Right renal pelvis (tissue), 4 donors: ENCODE measurements at places on chromosomes 6 and 20.

DNA sequence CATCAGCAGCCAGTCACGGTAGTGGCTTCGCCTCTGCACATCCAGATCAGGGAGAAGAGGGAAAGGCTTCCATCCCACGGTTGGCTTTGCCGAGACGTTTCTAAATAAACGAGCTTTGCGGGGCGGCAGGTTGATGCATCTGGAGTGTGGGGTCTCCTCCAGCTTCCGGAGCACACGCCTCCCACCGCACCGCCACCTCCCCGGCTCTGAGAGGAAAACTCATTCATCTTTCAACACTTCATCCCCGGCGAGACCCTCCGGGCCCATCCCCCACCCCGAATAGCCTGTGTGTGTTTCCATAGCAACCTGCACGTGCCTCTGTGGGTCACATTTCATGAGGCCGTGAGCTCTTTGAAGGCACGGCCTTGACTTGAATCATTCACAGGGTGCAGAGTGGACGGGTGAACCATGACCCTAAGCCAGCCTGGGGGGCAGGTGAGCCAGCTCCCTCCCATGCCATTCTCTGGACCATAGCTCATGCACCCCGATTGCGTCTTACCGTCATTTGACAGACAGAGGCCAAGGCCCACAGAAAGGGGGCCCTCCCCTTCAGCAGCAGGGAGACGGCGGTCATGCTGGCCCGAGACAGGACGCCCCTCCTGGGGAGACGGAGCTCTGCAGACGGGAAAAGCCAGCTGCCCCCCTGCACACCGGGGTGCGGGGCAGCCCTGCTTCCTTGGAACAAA lies 16.2 kb upstream of the CHRNA4 start:
- no peak for DNase-seq

DNA sequence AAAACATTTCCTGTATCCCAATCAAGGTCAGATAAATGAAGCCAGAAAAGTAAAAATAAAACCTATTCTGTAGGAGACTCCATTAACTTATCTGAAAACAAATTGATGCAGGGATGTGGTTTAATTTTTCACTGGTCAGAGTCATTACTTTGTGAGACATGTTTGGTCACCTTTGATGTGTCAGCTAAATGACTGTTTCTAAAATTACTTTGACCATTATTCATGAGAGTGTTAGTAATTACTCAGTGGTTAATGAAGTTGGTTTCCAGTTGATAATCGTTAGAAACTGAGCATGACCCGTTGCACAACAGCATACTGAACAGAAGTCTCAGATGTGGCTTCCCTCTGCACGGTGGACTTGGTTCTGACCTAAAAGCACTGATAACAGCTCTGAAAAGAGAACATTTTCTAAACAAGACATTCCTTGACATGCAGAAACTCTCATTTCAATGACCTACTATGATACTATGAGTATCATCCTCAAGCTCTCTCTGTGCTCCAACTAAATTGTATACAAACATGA lies 410.5 kb upstream of the RNF217 start:
- no peak for DNase-seq

DNA sequence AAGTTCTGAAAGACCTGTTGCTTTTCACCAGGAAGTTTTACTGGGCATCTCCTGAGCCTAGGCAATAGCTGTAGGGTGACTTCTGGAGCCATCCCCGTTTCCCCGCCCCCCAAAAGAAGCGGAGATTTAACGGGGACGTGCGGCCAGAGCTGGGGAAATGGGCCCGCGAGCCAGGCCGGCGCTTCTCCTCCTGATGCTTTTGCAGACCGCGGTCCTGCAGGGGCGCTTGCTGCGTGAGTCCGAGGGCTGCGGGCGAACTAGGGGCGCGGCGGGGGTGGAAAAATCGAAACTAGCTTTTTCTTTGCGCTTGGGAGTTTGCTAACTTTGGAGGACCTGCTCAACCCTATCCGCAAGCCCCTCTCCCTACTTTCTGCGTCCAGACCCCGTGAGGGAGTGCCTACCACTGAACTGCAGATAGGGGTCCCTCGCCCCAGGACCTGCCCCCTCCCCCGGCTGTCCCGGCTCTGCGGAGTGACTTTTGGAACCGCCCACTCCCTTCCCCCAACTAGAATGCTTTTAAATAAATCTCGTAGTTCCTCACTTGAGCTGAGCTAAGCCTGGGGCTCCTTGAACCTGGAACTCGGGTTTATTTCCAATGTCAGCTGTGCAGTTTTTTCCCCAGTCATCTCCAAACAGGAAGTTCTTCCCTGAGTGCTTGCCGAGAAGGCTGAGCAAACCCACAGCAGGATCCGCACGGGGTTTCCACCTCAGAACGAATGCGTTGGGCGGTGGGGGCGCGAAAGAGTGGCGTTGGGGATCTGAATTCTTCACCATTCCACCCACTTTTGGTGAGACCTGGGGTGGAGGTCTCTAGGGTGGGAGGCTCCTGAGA lies at the start of gene HFE:
HFE (plus strand) TSS at position 146 of the 832 bp plus-strand sequence; CDS start at position 158, 12 bp downstream.
- no peak for DNase-seq

DNA sequence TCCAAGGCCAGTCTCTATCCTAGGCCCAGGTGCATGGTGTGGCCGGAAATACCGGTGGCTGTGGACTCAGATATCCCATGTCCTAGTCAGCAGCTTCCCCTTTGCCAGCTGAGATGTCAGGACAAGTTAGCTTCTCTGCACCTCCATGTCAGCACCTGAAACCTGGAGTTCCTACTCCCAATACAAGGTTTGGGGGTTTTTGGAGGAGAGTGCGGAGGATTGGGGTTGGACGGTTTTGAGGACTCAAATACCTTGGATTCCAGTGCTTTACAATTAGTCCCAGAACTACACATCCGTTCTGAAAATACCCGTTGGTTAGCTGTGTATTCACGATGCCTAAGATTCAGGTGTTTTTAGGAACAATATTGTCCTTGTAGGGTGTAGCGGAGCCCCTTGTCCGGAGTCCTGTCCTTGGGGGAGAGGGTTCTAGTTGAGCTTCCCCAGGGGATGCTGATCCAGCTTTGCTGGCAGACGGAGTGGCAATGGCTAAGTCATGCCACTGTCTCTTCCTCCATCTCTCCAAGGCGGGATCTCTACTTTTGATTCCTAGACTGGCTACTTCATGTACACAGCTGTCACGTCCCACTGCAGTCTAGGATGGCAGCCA lies 45.0 kb downstream of the ADNP start:
- no peak for DNase-seq

- no peak for DNase-seq
Measured at GRCh38 chr20:7790189-7790588, 150.1 kb downstream of the HAO1 start.

GRCh38 chr6:74931558-74931957 lies 274.3 kb downstream of the COL12A1 start:
- no peak for DNase-seq

DNA sequence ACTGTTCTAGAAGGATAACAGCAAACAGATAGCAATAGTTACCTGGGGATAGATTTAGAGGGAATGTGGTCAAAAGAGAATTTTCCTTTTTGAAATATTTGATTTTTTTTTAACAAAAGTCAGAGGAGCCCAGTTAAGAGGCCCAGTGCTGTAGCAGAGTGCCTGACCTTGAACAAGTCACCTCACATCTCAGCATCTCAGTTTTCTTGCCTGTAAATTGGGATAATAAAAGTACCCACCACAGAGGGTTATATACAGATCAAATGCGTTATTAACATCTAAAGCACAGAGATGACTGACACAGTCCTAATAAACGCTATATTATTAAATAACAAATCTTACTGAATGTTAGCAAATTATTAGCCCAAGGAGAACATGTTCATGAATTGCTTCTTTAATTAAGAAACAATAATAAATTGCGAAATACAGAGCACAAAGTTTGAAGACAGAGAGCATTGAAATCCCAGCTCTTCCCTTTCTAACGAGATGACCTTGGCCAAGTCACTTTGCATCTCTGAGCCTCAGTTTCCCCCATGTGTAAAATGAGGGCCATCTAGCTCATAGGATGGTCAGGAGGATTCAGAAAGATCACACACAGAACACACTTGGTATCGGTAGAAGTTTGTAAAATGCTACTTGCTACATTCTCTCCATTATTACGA lies 35.5 kb downstream of the PTGIS start:
- no peak for DNase-seq

GRCh38 chr6:42981836-42982235 lies 2.5 kb upstream of the PPP2R5D start:
- no peak for DNase-seq

GRCh38 chr6:157240960-157241311 lies 82.4 kb downstream of the TMEM242 start:
- DNase-seq, result no peak

GRCh38 chr6:123962508-123962907 lies 158.8 kb downstream of the NKAIN2 start:
- DNase-seq, result peak; percentile 17

GRCh38 chr6:168618546-168619315 lies 177.7 kb downstream of the SMOC2 start:
- DNase-seq, result no peak

DNA sequence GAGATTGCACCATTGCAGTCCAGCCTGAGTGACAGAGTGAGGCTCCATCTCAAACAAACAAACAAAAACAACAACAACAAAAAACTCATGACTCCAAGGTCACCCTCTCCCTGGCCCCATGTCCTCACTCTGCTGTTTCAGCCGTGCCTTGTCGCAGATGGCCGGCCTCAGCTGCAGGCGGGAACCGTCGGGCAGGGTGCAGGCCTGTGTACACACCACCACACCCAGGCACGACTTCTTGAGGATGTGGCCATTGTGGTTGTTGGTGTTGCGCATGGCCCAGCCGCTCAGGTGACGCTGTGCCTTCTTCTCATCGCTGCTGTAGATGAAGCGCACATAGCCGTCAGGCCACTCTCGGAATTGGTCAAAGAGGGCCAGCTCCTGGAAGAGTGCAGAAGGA lies 4.8 kb downstream of the GCM2 start:
- DNase-seq, result no peak

DNA sequence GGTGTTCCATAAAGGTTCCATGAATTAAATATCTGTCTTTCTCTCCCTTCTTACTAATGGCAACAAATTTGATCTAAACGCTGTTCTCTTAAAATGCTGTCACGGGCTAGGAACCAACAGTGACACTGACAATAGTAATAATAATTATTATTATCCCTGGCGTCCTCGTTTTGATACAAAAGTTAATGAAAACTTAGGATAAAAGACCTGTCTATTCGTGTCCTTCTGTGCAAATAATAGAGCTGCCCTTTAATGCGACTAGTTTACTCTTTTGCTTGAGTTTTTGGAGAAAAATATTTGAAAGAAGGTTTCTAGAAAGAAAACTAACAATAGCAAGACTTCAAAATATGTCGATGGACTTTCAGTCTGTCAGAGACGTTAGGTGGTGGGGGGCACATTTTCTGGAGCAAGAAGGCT lies 4.3 kb downstream of the VGLL2 start:
- no peak for DNase-seq

- no peak for DNase-seq
Measured at GRCh38 chr6:130152908-130153510, 69.7 kb downstream of the SAMD3 start.

- DNase-seq, result no peak
Measured at GRCh38 chr6:10382322-10382721, 32.6 kb downstream of the TFAP2A start.

DNA sequence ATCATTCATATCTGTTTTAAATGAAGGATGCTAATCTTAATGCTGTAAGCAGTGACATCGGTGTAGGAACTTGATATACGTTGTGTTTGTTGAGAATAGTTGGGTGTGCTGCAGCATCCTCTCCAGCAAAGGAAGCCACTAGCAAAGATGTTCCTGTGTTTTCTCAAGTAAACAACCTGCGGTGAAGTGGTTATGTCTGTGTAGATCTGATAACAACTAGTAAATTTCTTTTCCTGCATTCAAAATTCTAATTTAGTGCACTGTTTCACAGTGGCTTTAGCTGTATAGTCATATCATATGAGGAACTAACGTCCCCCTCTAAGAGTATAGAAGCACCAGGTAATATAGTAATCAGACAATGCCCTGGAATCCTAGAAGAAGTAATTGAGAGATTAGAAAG lies 38.7 kb downstream of the NCOA7 start:
- DNase-seq, result no peak

DNA sequence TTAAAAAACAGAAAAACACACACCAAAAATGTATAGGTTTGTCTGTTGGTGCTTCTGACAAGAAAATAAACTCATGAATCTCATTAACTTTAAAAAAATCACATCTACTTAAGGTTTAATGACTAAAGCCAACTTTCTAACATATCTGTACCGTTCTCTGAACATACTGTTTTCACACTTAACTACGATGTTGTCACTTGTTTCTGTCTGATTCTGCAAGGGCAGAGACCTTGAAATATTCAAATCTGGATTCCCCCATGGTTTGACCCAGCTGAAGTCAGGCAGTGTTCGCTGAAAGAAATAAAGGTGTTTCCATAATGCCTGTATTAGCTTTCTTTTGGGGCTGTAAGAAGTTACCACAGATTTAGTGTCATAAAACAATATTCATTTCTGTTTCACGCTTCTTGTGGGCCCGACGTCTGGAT lies 2.7 kb upstream of the ASXL1 start:
- DNase-seq, result no peak

DNA sequence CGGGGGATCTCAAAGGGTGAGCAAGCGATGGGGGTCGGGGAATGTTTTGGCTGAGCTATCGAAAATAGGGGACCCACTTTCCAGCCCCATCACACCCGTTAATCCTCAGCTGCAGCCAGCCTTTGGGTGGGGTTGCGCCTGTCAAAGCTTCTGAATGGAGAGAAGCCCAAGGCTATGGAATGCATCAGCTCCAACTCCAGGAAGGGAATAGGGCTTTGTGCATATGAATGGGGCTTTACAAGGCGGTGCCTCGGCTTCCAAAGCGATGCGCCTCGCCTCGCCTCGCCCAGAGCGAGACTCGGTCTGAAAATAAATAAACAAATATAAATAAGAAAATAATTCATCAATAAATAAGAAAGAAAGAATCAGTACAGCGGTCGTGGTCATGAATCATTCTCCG lies 751.4 kb upstream of the DEFB115 start:
- no peak for DNase-seq

- DNase-seq, result peak; percentile 36
Measured at GRCh38 chr20:51372176-51372803, 170.2 kb downstream of the NFATC2 start.

DNA sequence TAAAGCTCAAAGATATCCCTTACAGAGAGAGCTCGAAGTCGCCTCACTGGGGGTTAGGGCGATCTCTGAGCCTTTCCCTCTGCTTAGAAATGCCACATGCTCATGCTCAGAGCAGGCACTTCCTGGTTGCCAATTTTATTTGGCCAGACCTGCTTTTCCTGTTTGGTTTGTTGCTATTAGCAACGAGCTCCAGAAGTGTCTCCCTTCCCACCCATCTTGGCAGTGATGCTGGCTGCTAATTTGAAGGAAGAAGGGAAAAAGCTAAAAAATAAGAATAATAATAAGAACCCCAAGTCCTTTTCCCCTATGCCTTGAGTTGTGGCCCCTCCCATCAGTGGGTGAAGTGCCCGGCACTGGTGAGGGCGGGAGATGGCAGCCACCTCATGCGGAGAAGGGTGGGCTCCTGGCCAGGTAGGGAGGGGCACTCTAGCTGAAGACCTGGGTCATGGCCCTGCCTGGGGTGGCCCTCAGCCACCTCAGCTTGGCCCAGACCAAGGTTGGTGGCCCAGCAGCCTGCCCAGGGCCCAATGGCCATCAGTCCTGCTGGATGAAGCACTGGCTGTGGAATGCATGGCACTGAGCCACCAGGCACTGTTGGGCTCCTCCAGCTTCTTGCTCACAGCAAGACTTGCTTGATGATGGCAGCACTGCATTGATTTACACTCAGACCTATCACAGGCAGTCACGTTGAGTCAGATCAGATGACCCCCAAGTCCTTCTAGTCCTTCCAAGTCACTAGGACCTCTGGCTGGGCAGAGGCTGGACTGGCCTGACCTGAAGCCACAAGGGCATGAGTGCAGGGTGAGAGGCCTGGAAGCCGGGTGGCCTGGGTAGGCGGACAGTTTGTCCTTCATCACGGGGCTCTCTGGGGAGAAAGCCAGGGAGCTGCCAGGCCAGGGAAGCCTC lies 79.0 kb downstream of the SYNJ2 start:
- peak; percentile 37 for DNase-seq
